COLO829 (cell line): ENCODE measurements at places on chromosomes 7 and 10.

GRCh38 chr7:17467386-17467945 lies 169.0 kb downstream of the AHR start:
- DNase-seq = no peak

GRCh38 chr10:58886406-58886805 lies 290.0 kb upstream of the PHYHIPL start:
- DNase-seq = no peak

- no peak for DNase-seq
These were observed 57.0 kb downstream of the CALD1 start for GRCh38 chr7:134836447-134836846.

DNA sequence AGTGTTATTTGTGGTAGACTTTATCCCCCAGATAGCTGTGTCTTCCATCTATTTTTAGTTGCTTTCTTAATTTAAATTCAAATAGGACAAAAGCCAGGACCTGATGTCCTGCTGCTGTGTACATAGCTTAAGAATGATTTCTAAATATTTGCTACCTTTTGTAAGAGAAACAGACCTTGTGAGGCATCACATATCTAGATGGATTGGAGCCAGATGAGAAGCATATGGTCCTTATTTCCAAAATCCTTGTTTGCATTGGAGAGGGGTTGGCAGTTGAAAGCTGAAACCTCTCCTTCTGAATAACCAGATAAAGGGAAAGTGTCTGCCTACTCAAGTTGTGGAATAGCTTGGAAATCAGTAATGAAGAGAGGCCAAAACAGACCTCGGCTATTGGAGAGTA lies 50.7 kb upstream of the AMPH start:
- no peak for DNase-seq

DNA sequence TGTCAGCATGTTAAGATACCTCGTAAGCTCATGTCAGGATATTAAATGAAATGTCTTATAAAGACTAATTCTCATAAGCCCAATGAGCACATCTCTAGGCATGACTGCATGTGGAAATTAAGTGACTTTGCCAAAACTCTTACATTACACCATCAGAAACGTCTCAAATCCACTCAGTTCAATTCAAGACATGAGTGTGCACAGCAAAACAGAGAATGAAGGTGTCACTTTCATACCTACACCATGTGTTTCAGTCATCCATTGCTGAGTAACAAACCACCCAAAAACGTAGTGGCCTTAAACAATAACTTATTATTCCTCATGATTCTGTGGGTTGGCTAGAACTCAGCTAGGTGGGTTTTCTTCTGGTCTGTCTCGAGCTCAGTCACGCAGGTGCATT lies 99.8 kb downstream of the ATE1 start:
- DNase-seq = no peak

DNA sequence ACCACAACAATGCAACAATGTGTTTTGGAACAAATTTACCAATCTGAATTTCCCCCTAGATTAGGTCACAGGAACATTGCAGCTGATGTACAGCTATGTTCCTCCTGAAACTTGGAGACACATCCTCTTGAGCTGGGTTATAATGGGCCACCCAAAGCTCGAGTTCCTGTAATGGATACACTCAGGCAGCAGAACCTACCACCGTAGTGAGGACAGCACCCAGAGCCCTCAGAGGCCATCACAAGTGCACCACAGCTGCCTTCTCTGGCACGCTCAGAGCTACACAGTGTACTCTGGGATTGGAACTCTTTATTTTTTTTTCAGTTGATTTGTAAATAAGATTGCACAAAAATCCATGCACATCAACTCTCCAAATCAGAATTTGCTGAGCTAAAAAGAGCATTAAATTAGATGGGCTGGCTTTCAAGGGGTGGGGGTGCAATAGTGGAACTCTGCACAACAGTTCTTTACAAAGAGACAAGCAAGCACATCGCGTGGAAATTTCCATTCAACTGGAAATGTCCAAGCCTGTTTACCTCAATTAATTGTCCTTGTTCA lies 56.7 kb downstream of the EGFR start:
- no peak for DNase-seq

DNA sequence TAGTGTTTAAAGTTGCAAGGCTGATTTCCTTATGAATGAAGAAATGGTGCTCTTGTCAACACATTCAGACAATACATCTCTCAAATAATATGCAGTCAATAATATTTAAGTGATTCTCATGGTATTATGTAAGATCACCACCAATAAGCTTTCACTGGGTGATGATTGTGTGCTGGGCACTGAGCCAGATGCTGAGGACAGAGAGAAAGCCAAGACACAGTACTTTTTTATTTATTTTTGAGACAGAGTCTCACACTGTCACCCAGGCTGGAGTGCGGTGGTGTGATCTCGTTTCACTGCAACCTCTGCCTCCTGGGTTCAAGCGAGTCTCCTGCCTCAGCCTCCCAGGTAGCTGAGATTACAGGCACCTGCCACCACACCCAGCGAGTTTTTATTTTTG lies 130.6 kb upstream of the LSM8 start:
- DNase-seq = no peak

GRCh38 chr10:48711830-48712229 lies 27.2 kb downstream of the WDFY4 start:
- no peak for DNase-seq

DNA sequence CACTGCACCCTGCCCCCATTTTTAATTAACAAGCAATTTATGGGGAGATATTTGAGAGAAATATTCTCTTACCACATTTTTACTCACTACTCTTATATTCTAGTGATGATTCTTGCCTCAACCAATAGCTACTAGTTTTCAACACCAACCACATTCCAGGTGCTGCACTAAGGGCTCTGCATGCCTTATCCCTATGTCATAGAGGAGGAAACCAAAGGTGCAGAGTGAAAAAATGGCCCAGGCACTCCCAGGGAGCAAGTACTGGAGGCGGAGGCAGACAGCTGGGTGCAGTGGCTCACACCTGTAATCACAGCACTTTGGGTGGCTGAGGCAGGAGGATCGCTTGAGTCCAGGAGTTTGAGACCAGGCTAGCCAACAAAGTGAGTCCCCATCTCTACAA lies 35.5 kb upstream of the TPST1 start:
- DNase-seq = no peak

GRCh38 chr7:158740013-158740656 lies 35.5 kb upstream of the NCAPG2 start:
- no peak for DNase-seq

- no peak for DNase-seq
These were observed 145.9 kb downstream of the NRCAM start for GRCh38 chr7:108310351-108310750.

GRCh38 chr7:94513565-94513860 lies 3.9 kb downstream of the CASD1 start:
- no peak for DNase-seq

- no peak for DNase-seq
These were observed 400.3 kb upstream of the ADARB2 start for GRCh38 chr10:2137549-2138174.

GRCh38 chr7:99822731-99823718 lies 4.8 kb upstream of the CYP3A43 start:
- DNase-seq = no peak

GRCh38 chr7:144118341-144118740 lies 4.6 kb upstream of the OR2A14 start:
- DNase-seq = no peak

DNA sequence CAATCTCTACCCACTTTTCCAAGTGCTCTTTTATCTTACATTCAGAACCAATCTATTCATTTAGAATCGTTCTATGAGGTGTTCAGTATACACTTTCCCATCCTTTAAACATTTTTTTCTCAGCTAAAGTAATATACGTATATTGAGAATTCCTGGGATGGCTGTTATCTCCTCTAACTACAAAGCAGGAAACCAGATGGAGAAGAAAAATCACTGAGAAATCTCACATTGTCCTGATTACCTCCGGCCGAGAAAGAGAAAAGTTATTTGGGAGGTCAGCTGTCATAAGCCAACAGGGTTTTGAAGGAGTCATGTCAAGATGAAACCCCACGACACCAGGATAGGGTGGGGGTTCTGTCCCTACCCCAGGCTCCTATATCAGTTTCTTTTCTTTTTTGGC lies 99.2 kb upstream of the KDM7A start:
- no peak for DNase-seq

DNA sequence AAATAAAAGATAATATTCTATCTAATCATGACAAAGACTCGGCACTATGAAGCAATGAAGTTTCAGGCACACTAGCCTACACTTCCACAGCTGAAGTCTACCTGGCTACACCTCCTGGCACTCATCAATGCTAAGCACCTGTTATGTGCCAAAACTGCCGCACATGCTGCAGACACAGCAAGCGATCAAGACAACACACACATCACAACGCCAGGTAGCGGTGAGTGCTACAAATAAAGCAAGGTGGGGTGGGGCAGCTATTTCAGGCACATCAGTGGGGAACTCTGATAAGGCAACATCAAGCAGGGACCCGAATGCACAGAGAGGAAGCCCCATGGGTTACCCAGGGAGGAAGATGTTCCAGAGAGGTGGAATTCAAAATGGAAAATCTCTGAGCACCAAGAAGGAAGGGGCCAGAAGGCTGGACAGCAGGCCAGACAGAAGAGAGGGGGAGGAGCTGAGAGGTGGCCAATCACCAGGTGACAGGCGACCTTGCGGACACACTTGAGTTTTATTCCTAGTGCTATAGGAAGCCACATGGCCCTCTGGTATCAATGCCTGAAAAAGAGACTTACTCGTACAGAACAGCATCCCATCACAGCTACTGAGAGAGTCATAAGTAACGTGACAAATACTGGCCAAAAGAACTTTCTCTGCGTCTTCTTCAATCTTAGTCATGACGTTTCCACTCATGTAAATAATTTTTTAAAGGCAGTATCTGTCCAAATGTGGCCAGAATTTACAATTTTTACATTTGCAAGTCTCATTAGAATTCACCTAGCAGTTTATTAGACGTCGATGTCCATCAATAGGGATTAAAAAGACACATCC lies 8.0 kb downstream of the PSAP start:
- no peak for DNase-seq

GRCh38 chr10:35341521-35341920 lies 5.2 kb downstream of the CCNY start:
- DNase-seq = no peak

- DNase-seq = no peak
These were observed 102.5 kb downstream of the APBB1IP start for GRCh38 chr10:26540601-26541000.

DNA sequence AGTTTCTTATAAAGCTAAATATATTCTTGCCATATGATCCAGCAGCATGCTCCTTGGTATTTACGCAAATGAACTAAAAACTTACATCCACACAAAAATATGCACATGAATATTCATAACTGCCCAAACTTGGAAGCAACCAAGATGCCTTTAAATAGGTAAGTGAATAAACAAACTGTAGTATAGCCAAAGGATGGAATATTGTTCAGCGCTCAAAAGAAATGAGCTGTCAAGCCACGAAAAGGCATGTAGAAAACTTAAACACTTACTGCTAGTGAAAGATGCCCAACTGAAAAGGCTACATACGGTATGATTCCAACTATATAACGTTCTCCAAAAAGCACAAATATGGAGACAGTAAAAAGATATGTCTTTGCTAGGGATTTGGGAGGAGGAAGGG lies 12.7 kb downstream of the THSD7A start:
- DNase-seq = no peak

GRCh38 chr10:11687357-11687771 lies 54.8 kb upstream of the ECHDC3 start:
- DNase-seq = no peak

DNA sequence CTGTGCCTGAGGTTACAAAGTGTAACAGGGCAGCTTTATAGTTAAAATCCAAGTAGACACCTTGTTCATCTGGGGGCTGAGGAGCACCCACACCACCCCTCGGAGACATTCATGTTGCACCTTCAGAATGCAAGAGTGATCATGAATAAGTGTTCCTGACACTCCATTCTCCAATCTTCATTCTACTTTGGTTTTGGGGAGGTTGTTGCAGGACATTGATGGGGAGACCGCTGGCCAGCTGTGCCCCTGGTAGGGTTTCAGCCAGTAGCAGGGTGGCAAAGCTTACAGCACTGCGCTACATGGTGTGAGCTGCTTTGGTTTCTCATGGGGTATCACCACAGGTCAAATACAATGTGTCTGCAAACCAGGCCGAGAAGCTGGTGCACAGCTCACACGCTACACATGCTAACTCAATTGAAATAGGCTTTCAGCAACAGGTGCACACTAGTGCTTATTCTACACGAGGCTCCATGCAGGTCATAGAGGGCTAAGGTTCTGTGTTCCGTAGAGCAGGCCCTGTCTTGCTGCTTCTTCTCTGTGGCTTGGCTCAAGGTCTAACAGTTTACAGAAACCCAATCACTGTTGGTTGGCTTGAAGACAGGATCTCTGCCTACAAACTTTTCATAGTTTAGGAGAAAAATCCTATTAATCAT lies 317.4 kb upstream of the ZNF32 start:
- no peak for DNase-seq

DNA sequence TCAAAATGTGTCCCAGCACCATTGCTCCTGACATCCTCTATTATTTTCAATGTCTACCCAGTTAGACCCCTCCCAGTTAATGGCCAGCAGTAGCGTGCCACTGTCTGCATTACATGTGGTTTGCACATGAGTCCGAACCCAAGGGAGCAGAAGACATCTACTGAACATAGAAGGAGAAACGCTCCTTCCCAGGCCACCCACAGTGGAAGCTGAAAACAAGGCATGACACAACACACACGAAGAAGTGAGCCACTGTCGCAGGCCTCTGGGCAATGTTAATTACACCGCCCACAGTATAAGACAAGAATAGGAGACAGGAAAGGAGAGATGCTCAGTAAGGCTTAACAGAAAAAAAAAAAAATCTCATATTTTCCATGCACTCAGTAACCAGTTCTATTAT lies 50.5 kb downstream of the MKX start:
- no peak for DNase-seq

DNA sequence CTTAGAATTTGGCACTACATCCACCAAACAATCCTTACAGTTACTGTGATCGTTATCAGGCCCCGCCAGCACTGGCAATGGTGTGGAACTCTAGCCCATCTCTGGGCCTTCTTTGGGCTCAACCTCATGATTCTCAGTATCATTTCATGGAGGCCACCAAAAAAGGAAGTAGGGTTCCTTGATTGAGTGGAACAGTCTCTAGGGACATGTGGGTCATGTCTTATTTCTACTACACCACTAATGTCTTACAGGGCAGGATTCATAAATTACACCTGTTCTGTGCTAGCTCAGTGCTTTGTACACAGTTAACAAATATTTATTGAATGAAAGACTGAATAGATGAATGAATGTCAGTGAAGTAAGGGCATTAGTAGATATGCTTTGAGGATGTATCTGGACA lies 53.9 kb downstream of the AP3M1 start:
- no peak for DNase-seq

DNA sequence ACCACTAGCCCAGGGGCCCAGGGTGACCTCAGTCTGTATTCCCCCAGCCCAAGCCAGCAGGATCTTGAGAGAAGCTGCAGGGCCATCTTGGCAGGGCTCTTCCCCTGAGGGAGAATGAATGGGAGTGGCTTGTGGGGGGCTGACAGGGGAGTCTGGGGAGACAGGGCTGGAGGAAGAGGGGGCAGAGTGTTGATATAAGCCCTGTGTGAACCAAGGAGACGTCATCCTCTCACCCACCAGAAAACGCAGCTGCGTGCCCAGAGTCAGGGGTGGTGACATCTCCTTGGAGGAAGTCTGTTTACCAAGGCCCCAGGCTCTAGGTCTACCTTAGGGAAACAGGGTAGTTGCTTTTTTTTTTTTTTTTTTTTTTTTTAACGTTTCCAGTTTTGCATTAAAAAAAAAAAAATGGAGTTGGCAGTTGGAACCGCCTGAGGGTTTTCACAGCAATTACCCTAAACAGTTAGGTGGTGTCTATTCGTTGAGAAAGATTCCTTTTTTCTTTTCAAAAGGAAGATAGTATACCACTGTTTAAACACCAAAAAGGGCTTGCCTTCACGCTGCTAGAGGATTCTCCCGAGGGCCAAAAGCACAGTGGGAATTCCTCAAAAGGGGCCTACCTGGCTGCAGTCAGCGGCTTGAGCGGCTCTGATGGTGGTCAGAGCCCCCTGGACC lies 113.8 kb downstream of the PRPF18 start:
- no peak for DNase-seq
